Lung microvascular endothelial cell (primary cell): ENCODE measurements at places on chromosomes 13 and 19.

DNA sequence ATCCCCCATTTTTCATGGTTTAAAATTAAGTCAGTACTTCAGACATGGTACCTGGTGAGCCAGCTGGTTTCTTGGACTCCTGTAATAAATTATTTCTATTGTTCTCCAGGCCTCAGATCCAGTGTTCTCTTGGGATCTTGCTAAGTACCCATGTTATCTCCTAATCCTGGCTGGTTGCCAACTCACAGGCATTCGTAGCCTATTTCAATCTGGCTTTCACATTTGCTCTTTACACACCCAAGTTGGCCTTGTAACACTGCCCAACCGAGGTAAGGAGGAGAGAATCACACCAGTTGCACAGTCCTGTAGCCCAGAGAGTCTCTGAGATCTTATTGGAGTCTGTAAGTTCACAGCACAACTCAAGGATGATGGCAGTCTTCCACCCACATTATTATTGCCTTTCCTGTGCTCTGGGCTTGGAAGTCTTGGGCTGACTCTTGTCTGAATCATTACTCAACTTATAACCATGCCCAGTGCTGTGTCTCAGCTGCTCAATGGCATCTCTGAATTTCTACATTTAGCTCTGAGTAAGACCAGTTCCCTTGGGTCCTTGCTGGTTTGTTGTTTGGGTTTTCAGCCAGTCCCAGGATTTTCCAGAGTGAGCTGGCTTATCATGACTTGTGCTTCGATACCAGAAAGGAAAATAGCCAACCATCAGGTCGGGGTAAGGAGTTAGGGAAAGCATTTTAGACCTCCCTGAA lies 76.6 kb upstream of the KLF12 start:
- peak; percentile 2 for DNase-seq

DNA sequence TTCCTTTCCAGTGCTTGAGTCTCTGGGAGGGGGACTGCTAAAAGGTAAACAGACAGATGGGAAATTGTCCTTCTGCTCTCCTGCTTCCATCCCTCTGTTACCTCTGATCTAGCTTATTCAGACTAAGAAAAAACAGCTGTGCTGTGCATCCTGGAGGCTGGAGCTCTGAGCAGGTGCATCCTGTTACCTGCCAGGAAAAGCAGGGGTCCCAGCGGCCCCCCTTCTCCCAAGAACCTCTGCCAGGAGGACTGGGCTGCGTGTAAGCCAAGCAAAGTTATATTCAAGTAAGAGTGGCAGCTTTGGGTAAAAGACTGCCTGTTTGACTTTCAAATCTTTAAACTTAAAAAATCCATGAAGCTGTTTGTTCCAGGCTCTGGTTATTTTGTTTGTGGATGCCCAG lies 75.1 kb downstream of the C13orf42 start:
- no peak for DNase-seq

DNA sequence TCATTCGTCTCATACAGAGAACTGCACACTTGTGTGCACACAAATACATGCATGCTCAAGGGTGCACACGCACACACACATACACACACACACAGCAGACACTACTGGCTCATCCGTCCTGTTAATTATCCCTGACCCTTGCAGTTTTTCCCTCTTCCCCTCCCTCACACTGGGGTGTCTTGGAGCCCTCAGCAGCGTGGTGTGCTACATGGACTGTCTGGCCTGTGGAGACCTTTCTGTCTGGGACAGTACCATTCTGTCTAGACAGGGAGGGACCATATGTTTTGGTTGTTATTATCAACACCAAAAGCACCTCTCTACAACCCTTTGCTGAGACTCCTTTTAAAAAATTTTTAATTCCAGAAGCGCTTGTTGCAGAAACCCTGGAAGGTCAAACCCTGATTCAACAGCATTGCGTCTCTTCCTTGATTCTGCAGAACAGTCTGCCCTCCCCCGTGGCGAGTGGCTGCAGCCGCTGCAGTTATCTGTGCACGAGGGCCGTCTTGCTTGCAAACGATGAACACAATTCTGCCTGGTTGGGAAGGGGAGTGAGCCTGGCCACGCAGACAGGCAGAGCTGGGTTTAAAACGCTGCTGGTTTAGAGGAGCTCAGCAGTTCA lies 374.0 kb downstream of the IRS2 start:
- no peak for DNase-seq

DNA sequence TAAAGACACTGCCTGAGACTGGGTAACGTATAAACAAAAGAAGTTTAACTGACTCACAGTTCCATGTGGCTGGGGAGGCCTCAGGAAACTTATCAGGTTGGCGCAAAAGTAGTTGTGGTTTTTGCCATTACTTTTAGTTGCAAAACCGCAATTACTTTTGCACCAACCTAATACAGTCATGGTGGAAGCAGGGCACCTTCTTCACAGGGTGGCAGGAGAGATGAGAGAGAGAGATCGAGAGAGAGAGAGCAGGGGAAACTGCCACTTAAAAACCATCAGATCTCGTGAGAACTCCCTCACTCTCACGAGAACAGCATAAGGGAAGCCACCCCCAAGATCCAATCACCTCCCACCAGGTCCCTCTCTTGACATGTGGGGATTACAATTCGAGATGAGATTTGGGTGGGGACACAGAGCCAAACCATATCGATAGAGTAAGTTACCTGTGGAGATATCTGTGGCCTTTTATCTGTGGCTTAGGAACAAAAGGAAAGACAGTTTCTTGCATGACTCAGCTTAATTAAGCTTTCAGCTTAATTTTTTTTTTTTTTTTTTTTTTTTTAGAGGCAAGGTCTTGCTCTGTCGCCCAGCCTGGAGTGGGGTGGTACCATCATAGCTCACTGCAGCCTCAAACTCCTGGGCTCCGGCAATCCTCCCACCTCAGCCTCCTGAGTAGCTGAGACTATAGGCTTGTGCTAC lies 7.6 kb upstream of the CABP5 start:
- no peak for DNase-seq

DNA sequence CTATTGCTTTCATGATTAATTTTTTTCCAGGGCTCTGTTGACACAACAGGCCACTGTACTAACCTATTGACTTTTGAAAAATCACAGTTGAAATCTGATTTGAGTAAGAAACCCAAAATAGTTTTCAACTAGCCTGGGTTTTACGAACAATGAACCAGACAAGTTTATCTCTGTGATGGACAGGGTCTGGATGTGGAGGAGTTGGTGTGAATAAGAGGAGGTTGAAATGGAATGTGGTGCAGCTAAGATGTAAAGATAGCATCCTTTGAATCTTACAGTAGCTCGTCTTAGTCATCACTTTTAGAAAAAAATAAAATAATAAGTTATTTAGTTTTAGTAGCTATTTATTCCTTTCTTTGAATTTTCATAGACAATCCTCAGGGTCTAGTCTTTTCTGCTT lies 8.3 kb upstream of the OXGR1 start:
- DNase-seq: no peak

DNA sequence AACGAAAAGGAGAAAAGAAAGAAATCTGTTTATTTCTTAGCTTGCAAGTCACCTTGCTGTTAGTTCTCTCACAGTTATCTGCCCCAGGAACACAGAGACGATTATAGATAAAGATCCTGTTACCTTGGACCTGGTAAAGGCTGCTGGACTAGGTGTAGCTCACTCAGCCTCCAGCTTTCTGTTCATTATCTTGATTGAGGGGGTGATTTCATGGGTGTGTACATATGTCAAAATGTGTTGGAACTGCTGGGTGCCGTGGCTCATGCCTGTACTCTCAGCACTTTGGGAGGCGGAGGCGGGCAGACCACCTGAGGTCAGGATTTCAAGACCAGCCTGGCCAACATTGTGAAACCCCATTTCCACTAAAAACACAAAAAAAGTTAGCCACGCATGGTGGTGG lies 27.9 kb downstream of the CERS4 start:
- no peak for DNase-seq

DNA sequence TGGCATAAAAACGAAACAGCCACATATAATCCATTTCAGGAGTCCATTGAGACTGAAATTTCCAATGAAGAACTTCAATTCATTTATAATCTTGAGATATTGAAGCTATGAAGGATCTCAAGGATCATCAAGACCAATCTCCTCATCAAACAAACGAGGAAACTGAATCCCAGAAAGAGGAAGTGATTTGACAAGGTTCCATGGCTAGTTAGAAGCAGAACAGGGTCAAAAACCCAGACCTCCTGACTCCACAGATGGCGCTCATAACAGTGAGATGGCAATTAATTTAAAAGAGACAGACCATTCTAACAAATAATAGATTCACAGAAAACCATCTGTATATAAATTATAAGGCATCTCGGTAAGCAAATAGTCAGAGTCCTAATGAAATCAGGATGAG lies 229.7 kb downstream of the KCTD12 start:
- DNase-seq: no peak

DNA sequence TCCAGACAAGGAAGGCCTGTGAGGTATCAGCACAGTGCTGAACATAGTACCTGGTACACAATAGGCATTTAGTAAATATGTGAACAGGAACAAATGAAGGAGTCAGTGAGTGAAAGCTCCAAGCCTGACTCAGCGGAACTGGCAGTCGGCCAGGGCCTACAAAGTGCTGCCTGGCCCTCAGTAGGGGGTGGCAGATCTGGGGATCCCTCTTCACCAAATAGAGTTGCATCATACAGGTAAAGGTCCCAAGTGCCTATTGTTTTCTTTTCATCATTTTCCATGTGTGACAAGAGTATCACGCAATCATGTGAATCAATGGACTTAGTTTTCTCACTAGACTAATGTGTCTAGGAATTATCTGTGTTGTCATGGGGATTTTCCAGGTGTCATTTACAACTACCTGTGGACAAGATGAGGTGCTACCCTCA lies 9.2 kb downstream of the CYP2B6 start:
- DNase-seq: peak; percentile 2

DNA sequence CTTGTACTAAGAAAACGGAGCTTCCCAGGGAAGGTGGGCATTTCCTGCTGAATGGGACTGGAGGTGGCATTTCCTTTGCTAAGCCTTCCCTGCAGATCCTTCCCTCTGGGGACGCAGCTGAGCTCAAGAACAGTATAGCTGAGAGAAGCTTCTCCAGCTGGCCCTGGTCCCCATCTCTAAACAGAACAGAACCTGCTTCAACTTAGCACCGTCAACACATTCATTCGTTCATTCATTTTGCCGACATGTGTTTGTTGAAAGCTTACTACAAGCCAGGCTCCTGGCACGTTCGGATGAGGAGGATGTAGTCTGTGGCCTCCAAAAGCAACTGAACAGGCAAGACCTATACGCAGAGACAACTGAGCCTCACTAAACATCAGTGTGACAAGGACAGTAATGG lies 36.6 kb upstream of the PEPD start:
- DNase-seq: no peak

DNA sequence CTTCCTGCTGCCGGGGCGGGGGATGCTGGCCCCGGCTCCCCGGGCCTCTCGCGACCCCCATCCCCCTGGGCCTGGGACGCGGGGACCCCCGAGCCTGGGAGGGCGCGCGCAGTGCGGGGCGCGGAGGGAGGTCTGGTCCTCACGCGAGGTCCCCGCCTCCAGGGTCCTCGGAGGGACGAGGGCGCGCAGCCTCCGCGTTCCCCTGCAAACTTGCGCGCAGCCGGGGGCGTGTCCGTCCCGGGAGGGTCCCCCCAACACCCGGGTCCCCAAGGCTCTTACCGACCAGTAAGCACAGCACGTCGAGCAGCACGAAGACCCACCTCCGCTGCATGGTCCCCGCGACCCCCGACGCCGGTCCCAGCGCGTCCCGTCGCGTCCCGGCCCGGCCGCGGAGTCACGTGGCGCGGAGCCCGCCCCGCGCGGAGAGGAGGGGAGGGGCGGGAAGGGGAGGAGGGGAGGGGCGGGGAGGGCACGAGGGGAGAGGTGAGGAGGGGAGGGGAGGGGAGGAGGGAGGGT lies at the start of gene PLPP2:
PLPP2 (minus strand) TSS at position 398 of the 516 bp plus-strand sequence; CDS start at position 331, 67 bp downstream.
- DNase-seq: no peak

DNA sequence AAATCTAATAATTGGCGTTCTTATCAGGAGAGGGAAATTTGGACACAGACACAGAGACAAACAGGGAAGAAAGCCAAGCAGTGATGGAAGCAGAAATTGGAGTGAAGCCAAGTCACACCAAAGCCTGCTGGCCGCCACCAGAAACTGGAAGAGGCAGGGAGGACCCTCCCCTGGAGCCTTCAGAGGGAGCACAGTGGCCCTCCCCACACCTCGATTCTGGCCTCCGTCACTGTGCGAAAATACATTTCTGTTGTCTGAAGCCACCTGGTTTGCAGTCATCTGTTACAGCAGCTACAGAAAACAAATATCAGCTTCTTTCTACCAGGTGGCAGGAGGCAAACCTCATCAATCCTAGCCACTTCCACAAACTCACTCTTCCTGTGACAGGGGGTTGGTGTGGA lies 8.3 kb upstream of the TLE6 start:
- peak; percentile 70 for DNase-seq

- DNase-seq: no peak
Observed at GRCh38 chr13:27177852-27178251, 6.2 kb upstream of the USP12 start.

DNA sequence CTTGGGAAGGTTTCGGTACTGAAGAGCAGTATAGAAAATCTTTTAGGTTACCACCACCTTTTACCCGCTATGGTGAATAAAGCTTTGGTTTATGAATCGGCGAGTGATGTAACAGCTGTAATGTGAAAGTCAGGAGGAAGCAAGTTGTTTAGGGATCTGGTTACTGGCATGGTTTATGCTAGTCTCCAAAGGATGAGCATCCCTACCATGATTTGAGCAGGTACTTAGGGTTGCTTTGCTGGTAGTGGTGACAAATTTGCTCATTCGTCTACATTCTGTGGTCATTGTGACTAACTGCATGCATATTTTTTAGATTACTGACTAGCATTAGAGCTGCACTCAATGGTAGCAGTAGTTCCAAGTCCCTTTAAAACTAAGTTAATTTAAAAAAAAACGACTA lies 104.1 kb downstream of the FRY start:
- no peak for DNase-seq

DNA sequence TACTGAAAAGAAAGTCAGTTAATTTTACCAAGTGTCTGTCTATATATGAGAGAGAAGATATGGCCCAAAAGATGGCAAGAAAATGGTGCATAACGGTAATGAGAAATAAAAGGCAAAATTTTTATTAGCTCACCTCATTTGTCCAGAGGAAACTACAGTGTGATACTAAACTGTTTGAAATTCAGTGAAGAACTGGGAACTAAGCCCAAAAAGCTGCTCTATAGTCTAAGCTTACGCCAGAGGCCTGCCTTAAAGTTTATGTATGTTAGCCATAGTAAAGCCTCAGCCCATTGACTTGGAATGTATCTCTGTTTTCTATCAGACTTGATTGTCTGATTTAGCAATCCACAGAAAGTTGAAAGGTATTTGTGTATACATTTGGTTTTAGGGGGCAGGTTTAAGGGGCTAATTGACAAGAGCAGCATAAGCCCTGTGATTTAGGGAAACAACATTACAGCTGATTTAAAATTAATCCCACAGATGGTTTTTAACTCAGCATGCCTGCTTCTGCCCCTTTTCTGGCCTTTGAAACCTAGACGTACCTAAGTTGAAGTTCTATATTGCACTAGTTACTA lies 91.0 kb upstream of the MAB21L1 start:
- DNase-seq: no peak

DNA sequence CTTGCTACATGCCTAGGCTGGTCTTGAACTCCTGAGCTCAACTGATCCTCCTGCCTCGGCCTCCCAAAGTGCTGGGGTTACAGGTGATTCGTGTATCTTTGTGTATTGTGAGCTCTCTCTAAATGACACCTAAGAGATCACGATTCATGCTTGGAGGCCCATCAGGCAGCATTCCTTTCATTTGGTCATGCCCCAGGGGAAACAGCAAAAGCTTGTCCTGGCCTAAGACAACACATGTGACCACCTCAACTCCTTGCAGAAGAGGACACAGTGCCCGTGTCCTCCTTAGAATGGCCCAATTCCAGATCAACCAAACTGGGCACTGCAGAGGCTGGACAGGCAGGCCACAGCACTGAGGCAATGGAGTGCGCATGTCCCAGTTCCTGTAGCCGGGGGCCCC lies 32.5 kb downstream of the ZC3H4 start:
- no peak for DNase-seq

- no peak for DNase-seq
Observed at GRCh38 chr13:71457645-71458044, 409.4 kb downstream of the DACH1 start.
